ENCODE measurements at places on chromosomes 12 and 14. TPM values are rescaled to one million over a fixed set of nuclear protein-coding genes. Genes with fewer than 3 reads are reported as not detected.
A peak's percentile ranks its signal among the peaks of the same experiment; 100 is the strongest.

DNA sequence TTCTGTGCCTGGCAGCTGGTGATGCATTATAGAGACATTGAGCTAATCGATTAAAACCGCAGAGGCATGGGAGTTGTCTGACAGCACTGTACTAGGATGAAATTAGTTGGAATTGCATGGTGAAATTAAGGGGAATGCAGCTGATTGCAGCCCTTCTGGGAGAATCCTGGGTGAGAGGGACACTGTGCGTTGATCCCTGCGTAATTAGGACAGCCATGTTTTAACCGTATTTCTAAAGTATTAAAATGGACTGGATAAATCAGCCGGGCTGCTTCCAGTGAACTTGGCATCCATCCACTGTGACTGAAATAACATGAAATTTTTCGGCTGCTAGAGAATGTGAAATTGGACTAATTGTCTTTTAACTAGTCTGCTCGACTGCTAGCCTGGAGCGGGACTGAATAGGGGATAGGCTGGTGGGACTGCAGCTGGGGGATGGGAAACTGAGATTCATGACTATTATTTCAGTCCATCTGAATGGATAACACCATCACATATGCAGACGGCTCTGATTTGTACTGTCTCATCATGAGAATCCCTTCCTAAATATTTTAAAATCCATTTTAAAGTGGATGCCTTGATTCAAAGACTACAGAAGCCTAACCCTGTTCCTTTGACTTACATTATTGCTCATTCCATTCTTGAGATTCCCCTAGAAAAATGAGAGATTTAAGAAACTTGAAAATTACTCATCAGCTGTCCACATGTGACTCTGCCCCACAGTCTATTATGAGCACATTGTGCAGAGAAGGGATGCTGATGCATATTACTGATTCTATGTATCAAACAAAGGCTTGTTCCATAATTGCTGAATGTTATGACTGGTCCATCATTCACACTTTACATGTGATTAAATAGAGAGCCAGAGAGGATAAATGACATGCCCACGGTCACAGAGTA lies 343.9 kb downstream of the NPAS3 start:
- no peak for DNase-seq

- no peak for DNase-seq
Observed at GRCh38 chr12:15469356-15469755, 147.0 kb downstream of the PTPRO start.

GRCh38 chr14:79293482-79294177 lies 917.7 kb downstream of the DIO2 start:
- DNase-seq: no peak

GRCh38 chr12:102958073-102958829 lies 777 bp downstream of the ASCL1 start:
- DNase-seq: no peak

TAS2R46 gene
- 0.90 TPM for total RNA-seq

PTGDR gene
- not detected for total RNA-seq

GRCh38 chr12:33180918-33181317 lies 258.7 kb downstream of the SYT10 start:
- peak; percentile 23 for DNase-seq

DNA sequence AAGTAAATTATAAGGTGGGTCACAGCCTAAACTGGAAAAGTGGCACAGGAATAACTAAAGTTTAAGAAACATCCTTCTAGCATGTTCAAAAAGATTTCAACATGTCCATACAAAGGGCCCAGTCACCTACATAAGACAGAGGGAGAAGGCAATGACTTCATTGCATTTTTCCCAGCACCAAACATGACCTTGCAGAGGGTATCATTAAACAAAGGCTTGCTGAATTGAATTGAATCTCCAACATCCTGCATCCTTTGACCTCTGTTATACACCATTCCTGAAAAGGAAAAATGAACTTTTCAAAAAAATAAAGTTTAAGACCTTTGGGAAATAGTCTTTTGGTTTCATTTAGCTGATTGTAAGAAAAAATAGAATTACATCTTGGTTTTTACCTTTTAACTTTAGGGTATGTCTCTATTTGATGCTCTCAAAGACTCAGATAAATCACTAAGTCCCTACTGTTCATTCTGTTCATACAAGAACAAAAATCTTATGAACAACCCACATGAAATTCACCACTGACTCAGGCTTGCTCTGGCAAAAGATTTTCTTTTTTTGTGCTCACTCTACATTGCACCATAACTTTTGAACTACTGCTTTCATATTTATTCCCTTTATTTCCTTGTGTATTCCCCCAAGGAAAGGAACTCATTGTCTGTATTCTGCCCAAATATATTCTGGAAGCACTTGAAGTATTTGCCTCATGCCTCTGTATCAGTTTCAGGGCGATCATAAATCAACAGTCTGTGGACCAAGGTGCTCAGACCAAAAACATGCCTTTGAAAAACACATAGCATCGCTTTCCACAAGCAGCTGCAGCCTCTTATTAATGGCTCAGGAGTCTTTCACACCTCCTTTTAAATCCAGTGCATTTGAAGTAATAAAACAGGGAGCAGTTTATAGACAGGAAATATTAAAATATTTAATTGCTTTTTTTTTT lies 121.7 kb downstream of the DUSP6 start:
- DNase-seq: peak; percentile 81

DNA sequence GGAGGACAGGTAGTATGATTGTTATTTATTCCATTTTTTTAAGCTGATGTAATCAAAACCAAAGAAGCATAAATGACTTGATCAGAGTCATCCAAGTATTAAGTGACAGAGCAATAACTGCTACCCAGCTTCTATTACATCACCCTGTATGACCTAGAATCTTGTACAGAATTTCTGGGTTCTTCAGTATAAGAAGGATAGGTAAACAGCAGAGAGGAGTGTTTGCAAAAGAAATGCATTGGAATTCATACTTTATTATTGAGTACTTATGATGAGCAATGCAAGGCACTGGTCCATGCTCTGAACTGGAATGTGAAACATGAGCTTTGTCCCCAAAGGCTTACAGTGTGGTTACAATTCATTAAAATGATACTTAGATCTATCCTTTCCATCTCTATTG lies 916.8 kb downstream of the DIO2 start:
- DNase-seq: no peak

GRCh38 chr12:127393896-127394295 lies 873.1 kb upstream of the TMEM132C start:
- DNase-seq: peak; percentile 43

CLEC2D gene
- 1.9 TPM for total RNA-seq

GRCh38 chr14:85444635-85445034 lies 85.3 kb upstream of the FLRT2 start:
- no peak for DNase-seq

JDP2 gene
- 63.8 TPM for total RNA-seq

GRCh38 chr14:104341532-104342434 lies 203.4 kb downstream of the KIF26A start:
- no peak for DNase-seq

ANKRD33 gene
- total RNA-seq: not detected

- no peak for DNase-seq
Observed at GRCh38 chr12:6779708-6780432, 7.5 kb downstream of the LAG3 start.

DNA sequence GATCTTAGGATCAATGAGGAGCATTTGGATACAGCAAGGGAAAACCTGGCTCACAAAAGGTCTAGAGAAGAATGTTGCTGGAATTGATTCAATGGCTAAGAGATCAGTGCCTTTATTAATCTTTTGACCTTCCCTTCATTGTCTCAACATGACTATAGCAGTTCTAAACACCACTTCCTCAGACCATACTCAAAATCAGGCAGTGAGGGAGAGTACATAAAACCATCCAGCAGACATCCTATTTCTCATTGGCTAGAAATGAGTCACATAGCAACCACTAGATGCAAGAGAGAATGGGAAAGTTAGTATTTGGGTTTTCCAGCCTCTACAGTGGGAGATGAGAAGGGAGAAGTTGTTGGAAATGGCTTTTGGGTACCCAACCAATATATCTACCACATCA lies 151.4 kb upstream of the NUDT4 start:
- peak; percentile 53 for DNase-seq

DNA sequence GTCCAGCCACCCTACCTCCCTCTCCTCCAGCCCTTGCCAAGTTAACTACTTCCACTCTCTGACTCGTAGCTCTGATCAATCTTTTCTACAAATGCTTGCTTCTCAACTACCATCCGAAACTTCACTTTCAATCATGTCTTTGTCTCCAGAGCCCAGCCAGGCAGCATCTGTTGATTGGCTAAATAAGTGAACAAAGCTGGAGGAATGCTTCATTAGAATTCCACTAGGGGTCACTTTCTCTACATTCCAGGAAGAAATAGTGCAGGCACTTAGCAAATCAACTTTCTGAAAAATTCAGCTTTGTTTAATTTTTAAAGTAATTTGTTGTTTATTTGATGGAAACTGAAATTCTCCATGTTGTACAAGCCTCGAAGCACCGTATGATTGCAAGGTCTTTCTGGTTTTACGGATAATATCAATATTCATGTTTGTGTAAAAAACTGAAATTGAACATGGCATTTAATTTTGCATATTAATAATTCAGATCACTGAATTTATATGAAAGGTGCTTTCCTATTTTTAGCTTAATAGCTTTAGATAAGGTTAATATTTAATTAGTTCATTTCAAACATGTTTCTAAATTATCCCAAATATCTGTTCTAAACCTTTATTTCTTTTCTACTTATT lies 32.4 kb upstream of the HELB start:
- DNase-seq: peak; percentile 58

DNA sequence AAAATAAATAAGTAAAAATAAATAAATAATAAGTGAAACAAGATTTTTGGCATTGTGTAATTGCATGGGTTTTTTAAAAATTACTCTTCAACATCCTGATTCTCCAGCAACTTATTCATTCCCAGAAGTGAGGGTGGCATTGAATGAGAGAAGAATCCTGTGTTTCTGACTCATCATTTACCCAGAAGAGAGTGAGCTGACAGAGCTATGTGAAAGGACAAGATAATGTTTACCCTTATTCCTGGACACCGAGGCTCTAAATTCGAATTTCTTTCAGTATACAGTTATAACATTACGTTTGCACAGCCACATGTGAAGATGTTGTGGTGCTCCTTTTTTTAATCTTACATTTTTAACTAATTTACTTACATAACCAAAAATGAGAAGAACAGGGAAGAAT lies 36.4 kb downstream of the BBS10 start:
- peak; percentile 49 for DNase-seq

FOXG1 gene
- not detected for total RNA-seq

DNA sequence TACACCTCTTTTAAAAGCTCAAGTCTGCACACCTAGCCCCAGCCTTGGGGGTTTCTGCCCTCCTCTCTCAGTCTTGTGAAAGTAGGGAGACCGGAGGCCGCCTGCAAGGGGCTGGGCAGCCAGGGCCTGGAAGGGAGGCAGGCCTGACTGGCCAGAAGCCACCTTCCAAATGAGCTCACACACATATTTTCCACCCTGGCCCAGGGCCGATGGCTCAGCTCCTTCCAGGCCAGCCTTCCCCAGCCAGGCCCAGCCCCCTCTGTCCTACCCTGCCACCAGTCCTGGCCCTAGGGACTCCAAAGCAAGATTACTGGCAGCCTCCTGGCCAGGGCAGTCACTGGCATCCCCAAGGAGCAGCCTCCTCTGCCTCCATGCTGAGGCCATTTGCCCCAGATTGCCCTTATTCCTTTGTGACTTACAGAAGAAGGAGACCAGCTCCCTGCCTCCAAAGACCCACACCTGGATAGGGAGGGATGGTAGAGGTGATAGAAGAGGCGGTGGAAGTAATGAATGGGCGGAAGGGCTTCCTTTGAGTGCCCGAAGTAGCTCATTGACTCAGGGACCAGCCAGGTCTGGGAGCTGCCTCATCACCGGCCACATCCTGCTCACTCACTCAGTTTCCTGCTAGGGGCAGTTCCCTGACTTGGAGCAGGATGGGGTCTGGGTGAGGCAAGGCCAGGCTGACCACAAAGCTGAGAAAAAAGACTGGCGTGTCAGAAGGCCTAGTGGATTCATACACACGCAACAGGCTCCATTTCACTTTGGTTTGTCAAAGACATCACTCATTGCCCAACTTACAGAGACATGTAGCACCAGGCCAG lies 14.8 kb downstream of the MMP14 start:
- DNase-seq: peak; percentile 93

DNA sequence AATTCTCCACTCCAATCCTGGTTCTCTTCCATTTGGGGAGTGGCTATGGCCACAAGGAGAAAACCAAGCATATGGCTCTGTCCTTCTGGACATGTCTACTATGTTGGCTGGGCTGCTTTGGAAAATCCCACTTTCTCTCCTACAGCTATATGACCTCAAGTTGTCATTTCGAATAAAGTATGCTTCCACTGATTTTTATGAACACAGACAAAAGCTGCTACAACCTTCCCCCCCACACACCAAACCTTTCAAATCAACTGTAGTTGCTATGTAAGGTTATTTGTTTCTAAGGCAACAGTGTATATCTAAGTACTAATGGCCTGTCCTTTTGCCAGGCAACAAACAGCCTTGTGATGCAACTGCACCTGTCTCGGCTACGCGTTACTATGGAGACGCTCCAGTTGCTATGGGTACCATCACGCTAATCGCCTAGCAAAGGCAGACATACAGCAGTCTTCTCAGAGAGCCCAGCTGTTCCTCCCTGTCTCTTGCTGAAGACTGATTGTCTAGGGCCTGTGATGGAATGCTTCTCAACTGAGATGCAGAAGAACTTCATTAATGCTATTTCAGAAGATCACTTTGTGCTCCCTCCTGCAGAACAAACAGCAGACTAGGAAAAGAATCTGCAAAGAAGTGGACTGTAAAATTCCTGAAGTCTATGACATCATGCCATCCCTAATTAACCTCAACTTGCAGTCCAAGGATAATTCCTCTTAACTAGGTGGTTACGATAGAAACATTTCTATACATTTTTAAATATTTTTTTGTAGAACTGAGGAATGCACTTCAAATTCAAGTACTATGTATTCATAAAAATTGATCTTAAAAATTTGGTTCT lies 67.6 kb downstream of the FOXN3 start:
- DNase-seq: no peak

GRCh38 chr12:93819050-93819491 lies 141.9 kb downstream of the CRADD start:
- DNase-seq: peak; percentile 23

DNA sequence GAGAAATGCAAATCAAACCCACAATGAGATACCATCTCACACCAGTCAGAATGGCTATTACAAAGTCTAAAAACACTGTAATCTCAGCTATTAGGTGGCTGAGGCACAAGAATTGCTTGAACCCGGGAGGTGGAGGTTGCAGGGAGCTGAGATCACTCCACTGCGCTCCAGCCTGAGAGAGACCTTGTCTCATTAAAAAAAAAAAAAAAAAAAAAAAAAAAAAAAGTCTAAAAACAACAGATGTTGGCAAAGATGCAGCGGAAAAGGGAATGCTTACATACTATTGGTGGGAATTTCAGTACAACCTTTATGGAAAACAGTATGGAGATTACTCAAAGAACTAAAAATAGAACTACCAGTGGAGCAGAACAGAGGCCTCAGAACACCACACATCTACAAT lies 19.0 kb upstream of the ATF7 start:
- DNase-seq: no peak

LMNTD1 gene
- not detected for total RNA-seq

DACT1 gene
- 1.4 TPM for total RNA-seq

ACOT4 gene
- 0.26 TPM for total RNA-seq
